ENCODE measurements at places on chromosomes 7 and 10.

DNA sequence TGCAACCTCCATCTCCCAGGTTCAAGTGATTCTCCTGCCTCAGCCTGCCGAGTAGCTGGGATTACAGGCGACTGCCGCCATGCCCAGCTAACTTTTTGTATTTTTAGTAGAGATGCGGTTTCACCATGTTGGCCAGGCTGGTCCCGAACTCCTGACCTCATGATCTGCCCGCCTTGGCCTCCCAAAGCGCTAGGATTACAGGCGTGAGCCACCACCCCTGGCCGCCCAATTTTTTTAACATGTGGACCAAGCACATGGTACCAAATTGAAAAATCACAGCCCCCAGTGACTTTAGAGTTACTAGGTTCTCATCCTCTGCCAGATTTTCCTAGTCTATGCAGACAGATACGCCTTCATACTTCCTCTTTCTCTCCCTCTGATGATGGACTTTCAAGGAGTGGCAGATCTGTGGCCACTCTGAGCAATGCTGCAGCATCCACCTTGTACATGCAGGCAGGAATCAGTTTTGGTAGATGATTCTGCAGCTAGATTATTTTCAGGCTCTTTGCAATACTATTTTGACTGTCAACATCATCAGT lies 34.0 kb upstream of the EZH2 start:
- no peak for DNase-seq

DNA sequence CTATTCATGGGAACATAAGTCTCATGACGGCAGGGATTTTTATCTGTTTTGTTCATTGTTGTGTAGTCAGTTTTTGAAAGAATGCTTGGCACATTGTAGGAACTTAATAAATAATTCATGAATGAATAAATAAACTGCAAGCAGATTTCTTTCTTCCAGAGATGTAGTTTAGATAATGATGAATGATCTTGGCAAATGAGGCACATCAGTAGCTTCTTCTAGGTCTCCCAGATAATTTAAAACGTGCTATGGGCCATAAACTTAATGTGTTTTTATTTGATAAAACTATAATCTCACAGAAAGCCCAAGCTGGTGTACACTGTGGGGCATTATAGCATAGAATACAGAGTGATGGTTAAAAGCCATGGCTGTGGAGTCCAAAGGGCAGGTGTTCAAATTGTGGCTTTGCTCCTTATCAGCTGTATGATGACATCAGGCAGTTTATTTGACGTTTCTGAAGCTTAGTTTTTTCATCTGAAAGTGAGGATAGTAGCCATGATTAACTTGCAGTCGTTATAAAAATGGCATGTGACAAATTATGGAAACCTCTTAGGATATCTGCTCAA lies 3.5 kb downstream of the MGAM start:
- no peak for DNase-seq

- DNase-seq = no peak
Observed at GRCh38 chr7:21160401-21160800, 267.5 kb upstream of the SP4 start.

DNA sequence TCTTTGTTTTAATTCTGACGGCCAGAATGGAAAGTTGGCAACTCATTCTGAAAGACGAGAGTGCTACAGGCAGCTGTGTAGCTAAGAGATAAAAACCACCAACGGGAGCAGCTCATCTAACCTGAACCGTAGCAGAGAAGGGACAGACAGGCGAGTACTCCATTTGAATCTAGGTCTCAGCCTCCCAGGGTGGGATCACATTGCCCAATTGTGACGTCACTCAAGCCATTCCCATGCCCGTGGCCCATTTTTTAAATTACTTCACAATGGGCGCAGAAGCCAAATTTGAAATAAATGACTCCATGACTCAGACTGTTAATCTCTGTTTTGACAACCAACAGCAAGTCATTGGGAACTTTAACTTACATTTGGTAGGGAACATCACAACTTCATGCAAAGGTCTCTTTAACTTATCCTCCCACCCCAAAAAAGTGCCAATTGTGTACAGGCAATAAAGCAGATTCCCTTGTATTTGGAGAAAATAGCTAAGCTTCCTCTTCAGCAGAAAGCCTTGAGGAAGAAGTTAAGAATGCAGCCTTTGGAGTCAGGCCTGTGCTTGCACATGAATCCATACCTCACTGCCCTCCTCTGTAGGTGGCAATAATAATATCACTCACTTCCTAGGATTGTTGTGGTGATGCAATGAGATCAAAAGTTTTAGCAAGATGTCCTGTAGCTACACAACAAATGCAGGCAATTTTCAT lies 93.2 kb upstream of the KIF5B start:
- DNase-seq = no peak

GRCh38 chr7:30598121-30598876 lies 3.6 kb downstream of the GARS1 start:
- no peak for DNase-seq

DNA sequence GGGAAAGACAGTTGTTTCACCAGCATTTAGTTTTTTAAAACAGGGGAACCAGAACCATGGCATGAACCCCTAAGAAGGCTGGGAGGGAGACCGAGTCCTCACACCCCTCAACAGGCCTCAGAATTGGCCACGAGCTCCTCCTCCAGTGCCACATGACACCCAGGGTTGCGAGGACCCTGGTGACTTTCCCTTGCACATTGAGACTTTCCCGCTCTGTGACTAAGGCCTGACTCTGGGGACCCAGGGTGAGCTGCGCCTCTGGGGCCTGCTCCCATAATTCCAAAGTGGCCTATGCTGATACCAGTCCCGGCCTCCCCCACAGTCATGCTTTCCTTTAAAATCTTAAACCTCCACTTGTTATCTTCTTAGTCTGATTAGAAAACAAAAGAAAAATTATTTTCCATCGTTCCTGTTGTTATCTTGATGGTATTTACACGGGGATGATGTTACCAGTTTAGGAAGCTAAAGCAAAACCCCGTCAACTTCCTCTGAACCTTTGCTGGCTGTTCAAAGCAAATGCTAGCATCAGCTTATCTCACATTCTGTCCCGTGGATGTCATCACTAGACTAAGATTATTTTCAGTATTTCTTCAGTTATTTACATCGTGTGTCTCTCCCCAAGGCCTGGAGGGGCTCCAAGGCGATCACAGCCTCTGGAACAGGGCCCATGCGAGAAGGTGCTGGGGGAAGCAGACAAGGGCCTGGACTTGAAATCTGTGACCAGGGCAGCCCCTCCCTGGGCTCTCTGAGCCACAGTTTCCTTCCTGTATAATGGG lies 42.1 kb downstream of the FAM53B start:
- no peak for DNase-seq
